ENCODE measurements at places on chromosomes 3 and 15.

GRCh38 chr3:45008117-45008516 lies 18.0 kb upstream of the CLEC3B start:
- DNase-seq: no peak

- no peak for DNase-seq
These were observed 52.6 kb upstream of the ABHD10 start for GRCh38 chr3:111926266-111926676.

DNA sequence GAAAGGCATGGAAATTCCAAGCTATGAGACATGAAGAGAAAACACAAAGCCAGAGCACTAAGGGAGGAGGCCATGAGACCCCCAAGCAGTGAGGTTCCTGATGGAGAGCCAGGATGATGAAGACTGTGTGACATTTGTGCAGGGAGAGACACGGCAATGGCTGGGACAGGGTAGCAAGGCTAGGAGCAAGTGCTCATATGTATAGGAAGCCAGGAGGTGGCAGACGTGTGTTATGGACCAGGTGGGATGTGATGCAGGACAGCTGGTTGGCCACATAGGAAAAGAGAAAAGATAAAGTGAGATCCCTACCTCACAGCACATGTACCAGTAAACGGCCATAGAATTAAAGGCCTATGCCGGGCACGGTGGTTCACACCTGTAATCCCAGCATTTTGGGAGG lies 112.7 kb downstream of the APBA2 start:
- DNase-seq: no peak

GRCh38 chr15:75590239-75590638 lies 11.1 kb upstream of the PTPN9 start:
- DNase-seq: no peak

- DNase-seq: no peak
These were observed 101.8 kb upstream of the LIPC start for GRCh38 chr15:58329781-58330671.

DNA sequence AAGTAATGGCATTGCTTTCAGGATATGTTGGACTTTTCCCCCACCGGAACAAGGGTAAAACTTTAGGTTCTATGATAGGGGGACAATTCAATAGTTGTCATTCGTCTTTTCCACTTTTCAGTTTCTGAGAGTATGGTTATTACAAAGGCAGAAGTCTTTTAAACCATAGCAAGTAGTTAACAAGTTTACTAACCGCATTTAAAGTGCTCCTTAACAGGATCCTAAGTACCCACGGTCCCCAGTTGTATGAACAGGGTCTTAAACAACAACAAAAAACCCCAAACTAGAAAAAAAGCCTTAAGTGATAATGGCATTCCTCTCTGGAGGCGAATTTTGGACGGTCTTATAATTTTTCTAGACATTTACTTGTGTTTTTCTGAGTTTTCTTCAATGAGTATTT lies 831 bp downstream of the IFT57 start:
- no peak for DNase-seq

DNA sequence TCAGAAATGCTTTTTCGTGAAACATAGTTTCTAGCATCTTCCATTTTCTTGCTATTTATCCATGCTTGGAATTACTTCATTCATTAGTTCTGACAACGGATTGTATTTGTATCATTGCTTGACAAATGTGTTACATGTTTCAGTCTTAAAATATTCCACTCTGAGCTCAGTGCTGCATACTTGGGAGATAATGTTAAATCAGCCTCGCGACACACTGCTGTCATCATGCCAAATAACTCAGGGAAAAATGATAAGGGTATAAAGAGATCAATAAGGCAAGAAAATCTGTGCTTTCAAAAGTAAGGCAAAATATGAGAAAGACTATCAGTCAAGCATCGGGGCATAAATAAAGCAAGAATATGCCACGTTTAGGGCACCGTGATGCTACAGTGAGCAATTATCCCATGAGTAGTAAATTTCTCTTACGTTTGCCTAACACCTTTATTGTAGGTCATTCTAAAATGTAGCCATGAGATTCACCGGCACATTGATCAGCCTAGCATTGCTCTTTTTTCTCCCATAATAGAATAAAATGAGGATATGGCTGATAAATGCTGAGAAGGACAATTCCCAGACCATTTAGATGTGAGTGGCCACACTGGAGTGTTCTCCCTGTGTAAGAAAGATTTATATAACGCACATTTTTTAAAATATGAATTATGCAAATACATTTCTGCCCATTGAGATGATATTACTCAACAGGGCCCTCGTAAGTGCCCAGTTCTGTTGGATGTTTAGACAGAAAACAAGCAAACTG lies 133.8 kb downstream of the RBMS3 start:
- no peak for DNase-seq

DNA sequence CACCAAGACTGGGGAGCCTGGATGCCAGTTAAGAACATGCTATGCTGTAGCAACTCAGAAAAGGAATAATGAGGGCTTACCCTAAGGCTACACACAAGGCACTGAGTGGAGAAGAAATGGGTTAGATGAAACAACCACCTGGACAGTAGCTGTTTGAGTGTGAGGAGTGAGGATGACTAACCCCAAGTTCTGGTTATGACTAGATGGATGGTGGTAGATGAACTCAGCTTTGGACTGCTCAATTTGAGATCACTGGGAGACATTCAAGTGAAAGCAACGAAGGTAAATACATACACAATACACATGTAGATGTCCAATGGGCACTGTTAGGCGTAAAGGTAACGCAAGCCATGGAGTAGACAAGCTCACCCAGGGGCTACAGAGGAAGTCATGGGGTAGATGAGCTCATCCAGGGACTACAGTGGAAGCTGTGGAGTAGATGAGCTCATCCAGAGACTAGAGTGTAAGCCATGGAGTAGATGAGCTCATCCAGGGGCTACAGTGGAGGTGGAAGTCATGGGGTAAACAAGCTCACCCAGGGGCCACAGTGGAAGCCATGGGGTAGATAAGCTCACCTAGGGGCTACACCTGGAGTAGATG lies 98.3 kb downstream of the ANO10 start:
- no peak for DNase-seq

DNA sequence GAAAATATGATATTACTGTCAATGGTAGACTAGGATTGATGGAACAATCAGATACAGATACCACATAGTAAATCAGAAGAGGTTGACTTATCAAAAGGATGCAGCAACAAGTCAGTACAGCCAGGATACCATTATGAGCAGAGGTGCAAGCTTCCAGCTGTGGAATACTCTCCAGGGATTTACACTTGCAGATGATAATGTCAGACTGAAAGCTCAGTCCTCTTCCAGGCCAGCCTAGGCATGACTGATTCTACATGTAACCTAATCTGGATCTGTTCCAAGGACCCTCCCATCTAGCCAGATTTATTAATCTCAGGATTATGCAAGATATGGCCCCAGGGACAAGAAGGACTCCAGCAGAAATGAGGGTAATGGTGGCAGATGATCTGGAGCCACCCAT lies 8.2 kb downstream of the FILIP1L start:
- DNase-seq: no peak

GRCh38 chr3:17481116-17481515 lies 261.3 kb downstream of the TBC1D5 start:
- DNase-seq: no peak

DNA sequence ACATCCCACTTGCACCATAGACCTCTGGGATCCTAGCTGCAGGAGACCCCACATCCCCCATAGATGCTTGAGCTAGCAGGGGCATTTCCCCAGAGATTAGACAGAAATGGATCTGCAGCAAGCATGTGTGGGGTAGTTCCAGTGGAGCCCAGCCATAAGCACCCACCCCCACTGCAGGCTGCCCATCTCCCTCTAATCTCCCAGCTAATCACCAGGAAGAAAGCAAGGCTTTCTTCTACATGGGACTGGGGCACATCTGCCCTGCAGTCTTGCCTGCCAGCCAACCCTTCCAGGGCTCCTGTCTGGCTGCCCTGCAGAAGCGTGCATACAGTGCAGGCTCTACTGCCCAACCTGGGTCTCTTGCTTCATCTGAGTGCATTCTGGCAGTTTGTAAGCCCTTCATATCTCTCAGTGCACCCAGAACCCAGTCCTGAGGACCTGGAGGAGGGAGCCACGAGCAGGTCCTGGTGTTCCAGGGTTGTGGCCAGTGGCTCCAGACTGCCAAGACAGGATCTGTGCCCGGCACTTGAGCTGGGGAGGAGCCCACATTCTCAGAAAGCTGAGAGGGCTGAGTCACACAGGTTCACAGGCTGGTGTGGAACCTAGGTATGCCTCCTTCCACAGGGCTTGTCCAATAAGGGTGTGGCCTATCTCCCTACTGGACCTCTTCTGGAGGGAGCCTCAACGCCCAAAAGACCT lies 49.9 kb upstream of the IGSF11 start:
- DNase-seq: no peak

DNA sequence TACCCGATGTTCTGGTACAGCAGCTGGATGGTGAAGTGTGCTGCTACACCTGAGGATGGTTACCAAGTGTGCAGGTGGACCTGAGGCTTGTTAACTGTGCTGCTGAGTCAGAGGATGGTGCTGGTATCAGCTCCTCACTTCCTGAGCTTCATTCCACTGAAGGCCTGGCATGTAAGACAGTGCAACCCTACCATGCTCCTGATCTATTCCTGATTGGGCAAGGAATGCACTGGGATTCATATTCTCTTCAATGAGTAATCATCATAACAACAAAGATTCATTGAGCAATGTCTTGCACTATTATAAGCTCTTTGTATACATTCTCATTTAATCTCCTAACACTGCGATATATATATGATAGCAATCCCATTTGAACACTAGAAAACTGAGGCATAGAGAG lies 62.9 kb upstream of the THSD4 start:
- no peak for DNase-seq

GRCh38 chr15:22227411-22228100 lies 147.2 kb downstream of the OR4M2 start:
- no peak for DNase-seq

DNA sequence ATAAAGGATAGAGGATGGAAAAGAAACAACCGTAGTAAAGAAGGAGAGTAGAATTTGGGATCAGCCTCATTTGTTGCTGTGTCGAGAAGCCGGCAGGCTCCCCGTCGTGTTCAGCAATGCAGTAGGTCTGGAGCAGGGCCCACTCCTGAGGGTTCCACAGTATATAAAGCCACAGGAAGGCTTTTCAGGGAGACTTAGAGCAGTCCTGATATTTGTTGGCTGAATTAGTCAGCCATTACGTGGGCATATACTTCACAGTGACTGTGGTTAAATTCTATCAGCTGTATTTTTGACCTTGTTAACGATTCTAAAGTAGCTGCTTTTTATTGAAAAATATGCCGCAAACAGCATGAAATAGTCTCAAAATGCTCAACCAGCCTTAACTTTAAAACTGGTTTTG lies 149.5 kb downstream of the ITPR1 start:
- DNase-seq: no peak

DNA sequence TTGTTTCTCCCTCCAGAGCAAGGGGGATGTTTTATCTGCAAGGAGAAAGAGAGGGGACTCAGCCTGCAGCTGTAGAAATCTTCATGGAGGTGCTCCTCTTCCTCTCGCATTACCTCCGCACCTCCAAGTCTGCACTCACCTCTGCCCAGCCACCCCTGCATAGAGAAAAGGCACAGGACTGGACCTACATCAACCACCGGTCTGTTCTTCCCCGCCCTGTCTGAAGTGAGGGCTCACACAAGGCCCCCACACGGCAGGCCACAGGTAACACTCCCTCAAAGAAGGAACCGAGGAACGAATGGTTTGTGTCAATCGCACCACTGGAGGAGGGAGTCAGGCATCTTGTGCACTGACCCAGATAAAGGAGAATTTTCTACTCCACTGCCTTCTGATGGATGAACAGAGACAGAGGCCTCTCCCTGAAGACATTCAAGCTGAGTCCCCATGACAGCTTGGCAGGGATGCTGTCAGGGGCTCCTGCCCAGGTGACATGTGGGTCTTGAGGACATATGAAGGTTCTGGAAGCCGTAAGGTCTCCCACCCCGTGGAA lies 260.3 kb downstream of the XXYLT1 start:
- DNase-seq: no peak

DNA sequence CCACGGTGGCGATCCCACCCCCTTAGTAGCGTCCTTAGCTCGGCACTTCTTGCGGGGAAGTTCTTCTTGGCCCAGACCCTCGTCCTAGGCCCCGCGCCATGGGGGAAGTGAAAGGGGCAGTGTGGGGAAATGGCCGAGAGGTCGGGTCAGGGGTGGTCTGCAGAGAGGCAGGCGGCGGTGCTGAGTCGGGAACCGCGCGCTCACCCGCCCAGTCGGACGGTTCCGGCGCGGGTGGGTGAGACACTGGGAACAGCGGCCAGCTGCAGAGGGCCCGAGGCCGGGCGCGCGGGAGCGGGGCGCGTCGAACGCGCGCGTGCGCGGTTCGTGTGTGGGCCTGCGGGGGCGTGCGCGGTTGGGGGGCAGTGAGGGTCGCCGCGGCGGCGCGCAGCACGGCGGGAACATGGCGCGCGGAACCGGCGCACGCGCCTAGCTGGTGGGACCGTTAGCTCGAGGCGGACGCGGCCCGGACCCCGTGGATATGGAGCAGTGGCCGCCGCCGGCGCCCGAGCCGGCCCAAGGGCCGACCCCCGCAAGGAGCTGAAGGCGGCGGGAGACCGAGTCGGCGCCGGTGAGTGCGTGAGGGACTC lies 246.9 kb downstream of the GOLGA6L6 start:
- DNase-seq: no peak

GRCh38 chr3:186950402-186951093 lies 20.2 kb downstream of the ST6GAL1 start:
- DNase-seq: no peak

DNA sequence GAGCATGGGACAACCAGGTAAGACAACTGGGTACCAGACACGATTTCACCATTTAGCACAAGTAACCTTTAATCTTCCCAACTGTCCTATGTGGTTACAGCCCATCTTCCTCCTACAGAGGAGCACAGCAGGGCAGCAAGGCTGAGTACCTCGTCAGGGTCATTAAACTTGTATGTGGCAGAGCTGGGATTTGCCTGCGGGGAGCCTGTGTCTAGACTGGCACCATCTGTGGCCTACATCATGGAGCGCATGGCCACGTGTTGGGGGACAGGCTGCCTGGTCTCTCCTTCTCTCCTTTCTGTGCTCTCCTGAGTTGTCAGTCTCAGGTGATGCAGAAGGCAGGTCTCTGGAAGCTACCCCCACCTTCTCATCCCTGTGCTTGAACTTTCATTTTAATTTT lies 32.2 kb downstream of the GOLGA6A start:
- DNase-seq: no peak

Data from C1 segment of cervical spinal cord (tissue), 14 donors.